ENCODE measurements at places on chromosomes 13 and 19.

GRCh38 chr19:56976995-56977906 is 136.7 kb upstream of the PEG3 start:
- no peak for DNase-seq

GRCh38 chr19:4542896-4543841 is 3.3 kb upstream of the LRG1 start:
- DNase-seq: no peak

DNA sequence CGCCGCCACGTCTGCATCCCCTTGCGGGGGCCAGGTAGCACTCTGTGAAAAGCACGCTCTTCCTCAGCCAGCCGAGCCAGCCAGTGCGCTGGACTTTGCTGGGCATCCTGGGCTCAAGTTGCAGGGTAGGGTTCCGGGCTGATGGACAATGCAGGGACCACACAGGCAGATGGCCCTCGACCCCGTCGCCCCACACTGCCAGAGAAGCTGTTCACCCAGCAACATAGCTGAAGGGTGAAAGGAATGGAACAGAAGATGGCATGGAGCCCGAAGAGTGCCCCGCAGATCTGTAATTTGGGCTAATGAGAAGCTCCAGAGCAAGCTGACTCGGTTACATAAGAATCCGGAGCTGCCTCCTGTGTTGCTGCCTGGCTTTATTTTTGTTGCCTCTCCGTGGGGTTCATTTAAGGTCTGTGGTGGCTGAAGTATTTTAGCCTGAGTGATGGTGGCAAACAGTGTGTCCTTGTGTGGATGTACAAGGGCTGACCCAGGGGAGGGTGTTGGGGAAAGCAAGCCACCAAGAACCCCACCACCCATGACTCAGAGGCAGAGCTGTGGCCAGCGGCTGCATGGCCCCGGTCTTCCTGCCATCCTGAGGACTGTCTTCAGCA is 105.8 kb downstream of the SOX1 start:
- DNase-seq: peak; percentile 72

GRCh38 chr19:1540365-1540925 is 16.6 kb downstream of the PLK5 start:
- no peak for DNase-seq

Measured in midbrain (tissue), 1 donor.